ENCODE measurements at places on chromosomes 5 and 9.
A peak's percentile ranks its signal among the peaks of the same experiment; 100 is the strongest.

DNA sequence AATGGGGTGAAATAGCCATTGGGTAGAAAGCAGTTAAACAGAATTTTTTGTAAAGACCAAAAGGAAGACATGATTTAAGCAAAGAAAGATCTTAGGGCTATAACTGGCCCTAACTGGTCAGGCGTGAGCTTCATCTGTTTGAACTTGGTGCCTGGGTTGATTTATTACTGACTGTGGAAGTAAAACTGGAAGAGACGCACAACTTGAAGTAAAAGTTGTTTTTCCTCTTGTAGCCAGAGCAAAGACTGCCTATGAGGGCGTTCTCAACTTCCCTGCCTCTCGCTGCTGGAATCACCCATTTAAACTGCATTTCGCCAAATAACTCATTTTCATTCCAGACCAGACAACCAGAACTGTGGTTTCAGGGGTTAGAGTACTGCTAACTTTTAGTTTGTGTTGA lies 1.5 kb downstream of the THBS4 start:
- DNase-seq, result no peak

GRCh38 chr9:134724202-134724911 lies 82.8 kb downstream of the COL5A1 start:
- DNase-seq, result no peak

DNA sequence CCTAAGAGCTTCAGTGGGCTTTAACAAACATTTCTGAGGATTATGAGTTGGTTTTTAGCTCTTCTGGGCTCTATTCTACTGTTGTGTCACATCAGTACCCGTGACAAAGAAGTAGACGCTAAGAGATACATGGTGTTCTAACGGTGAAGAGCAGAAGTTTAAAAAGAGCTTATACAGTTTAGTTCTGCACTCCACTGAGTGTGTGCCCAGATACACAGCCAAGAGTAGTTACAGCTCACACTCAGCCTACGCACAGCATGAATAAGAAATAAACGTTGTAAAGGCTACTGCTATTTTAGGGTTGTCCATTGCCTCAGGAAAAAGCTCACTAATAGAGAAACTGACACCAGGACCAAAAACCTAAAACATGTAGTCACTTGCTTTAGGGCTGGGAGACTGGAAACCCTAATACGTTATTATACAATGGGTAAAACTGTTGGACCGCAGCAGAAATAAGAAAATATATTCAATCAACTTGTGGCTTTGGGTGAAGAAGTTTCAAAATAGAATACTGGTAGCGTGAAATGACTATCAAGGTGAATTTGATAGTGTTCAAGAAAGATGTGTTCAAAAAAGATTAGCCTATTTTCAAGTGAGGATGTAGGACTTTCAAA lies 34.7 kb downstream of the PSIP1 start:
- no peak for DNase-seq

DNA sequence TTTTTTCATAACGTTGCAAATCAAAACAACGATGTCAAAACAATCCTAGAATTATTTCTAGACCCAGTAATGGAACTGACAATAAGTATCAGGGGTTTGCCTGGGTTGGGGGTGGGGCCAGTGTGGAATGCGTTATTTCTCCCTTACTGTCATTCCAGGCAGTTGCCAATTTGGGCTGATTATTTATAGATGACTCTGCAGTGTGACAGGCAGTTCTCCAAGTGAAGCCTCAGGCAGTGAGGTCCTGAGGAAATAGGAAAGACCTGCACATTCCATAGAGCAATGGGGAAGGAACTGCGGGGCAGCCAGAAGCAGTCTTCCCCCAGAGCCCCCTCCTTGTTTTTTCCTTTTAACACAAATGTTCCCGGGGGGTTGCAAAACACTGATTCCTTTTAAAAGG lies 179.0 kb downstream of the YTHDC2 start:
- DNase-seq, result no peak

- no peak for DNase-seq
These were observed 548.4 kb downstream of the LRRC70 start for GRCh38 chr5:63127054-63127453.

GRCh38 chr5:157444224-157444623 lies 15.8 kb upstream of the NIPAL4 start:
- no peak for DNase-seq

- no peak for DNase-seq
These were observed 48.3 kb downstream of the EHMT1 start for GRCh38 chr9:137666955-137667670.

DNA sequence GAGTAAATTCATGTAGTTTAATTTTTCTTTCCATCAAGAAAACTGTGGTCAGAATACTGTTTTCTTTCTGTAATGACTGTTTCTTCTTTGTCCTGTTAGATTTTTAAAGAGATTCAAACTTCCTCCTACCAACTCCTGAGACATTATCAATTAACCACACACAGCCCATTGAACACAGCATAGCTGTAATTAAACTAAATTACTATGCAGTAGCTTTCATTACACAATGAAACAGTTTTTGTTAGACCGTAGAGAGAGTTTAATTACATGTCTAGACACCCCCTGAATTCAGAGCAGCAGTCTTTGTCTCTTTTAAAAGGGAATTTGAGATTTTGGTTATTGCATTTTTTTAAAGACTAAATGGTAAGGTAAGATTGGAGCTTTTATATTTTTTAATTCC lies 77.5 kb downstream of the STARD4 start:
- no peak for DNase-seq

DNA sequence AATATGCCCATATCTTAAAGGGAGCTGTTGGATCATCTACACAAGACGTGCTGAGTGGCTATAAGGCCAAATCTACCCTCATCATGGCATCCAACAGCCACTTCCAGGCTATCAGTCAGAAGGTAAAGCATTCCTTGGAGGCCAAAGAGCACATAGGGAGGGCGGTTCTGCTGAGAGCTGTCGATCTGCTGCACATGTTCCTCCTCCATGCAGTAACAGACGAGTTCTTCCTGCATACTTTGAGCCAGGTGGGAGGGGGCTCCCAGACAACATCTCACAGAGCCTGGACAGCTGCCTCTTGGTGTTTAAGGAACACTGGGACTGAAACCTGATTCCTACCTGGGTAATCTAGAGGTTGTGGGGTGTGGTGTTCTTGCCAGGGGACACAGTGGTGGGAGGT lies 93.3 kb upstream of the RAI14 start:
- no peak for DNase-seq

DNA sequence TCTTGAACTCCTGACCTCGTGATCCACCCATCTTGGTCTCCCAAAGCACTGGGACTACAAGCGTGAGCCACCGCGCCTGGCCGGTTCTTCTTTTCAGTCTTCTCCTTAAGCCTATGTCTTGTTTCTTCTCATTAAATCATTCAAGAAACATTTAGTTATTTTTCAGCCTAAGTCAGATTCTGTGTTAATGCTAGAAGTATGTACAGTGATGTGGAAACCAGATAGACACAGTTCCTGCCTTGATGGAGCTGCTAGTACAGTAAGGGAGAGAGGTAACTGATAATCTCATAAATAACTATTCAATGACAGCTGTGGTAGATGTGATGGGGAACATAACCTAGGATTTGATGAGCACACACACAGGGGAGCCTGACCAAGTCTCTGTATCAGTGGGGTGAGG lies 46.3 kb upstream of the NR3C1 start:
- no peak for DNase-seq

- DNase-seq, result no peak
These were observed 12.0 kb upstream of the NKX2-5 start for GRCh38 chr5:173247041-173247440.

GRCh38 chr5:171449426-171449825 lies 30.0 kb downstream of the FGF18 start:
- DNase-seq, result no peak

- peak; percentile 44 for DNase-seq
These were observed 531 bp downstream of the MVB12B start for GRCh38 chr9:126327006-126327713.

DNA sequence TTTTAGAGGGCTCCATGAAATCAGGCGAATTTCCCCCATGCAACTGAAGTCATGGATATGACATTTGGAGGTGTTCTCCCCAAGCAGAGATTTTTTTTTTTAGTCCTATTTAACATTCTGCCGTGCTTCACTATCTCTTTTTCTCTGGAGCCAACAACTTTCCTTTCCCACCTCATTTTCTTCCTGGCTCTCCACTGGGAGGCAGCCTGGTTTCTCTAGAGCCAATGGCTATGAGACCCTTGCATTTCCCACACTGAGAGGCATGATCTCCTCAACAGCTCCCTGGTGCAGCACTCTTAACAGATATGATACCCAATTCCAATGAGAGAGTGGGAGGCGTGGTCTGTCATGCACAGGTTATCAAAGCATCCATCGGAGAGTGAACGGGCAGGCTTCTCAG lies 310.8 kb downstream of the DRD1 start:
- no peak for DNase-seq

DNA sequence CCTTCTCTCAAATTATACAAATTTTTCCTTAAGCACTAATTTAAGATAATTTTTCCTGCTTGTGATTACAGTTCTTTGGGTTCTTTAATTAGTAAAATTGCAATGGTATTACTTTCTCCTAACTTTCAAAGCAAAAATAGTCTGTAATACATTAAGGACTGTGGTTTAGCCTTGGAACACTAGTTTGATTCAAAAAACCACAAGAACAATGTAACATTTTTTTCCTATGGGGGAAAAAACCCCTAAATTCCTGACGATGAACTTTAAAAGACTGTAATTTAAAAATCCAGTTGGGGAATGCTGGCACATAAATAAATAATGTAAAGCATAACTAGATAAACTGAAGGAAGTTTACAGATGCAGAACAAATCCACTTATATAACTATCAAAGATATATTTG lies 65.3 kb downstream of the CDC14B start:
- DNase-seq, result no peak

GRCh38 chr5:141521244-141521781 lies 32.4 kb downstream of the PCDHGC5 start:
- no peak for DNase-seq

DNA sequence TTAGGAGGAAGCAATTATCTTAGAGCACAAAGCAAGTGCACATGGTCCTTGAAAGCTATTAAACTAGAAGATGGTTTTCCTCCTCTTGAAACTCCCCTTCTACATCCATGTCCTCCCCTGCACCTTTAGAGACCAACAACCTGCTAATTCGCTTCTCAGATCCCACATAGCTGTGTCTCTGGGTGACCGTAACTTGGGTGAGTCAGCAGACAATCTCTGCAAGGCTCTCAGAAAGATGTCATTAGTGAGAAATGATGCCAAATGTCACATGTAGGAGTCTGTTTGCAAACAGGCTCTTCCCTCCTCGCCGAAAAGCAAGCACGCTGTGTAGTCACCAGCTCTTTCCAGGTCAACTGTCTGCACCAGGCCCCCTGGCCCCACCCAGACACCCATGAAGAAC lies 291.8 kb downstream of the SLIT3 start:
- DNase-seq, result no peak

- no peak for DNase-seq
These were observed 85.4 kb downstream of the SLC1A3 start for GRCh38 chr5:36691696-36692371.

Measured in activated naive CD8-positive, alpha-beta T cell treated with anti-CD3 and anti-CD28 coated beads for 36 hours (primary cell).